ENCODE measurements at places on chromosomes 4 and X. TPM values are rescaled to one million over a fixed set of nuclear protein-coding genes. Genes with fewer than 3 reads are reported as not detected.

GRCh38 chr4:169993531-169993930, 32.7 kb downstream of the MFAP3L start:
- DNase-seq, result no peak

DNA sequence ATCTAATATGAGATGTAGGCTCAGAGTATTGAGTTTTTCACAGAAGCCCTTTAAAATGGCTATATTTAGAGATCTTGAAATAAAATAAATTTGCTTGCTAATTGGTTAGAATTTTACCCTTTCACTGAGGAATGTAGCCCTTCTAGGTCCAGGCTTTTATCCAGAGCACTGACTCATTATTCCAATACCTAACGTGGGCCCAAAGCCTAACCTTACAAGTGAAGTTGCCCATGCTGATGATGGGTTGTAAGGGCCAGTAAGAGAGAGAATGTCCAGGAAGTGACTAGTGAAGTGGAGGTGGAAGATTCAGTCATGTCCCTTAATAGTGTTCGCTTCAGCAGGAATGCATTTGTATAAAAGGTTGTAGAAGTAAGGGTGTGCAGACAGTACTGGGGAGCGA, 155.9 kb downstream of the STIM2 start:
- no peak for DNase-seq

DNA sequence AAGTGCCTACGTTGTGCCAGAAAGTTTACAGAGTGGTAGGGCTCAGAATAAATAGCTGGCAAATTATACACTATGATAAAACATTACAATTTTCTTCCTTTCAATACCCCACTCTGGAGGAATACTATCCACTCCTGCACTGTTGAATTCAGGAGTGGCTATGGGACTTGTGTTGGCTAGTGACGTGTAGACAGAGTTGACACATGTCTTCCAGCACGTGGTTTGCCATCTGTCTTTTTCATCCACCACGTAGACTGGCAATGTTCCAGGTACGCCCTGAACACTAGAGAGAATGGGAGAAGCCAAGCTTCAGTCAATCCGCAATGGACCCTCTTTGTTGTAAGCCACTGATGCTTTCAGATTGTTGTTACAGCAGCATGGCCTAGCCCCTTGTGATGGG, 168.8 kb upstream of the RBPJ start:
- DNase-seq, result no peak

DNA sequence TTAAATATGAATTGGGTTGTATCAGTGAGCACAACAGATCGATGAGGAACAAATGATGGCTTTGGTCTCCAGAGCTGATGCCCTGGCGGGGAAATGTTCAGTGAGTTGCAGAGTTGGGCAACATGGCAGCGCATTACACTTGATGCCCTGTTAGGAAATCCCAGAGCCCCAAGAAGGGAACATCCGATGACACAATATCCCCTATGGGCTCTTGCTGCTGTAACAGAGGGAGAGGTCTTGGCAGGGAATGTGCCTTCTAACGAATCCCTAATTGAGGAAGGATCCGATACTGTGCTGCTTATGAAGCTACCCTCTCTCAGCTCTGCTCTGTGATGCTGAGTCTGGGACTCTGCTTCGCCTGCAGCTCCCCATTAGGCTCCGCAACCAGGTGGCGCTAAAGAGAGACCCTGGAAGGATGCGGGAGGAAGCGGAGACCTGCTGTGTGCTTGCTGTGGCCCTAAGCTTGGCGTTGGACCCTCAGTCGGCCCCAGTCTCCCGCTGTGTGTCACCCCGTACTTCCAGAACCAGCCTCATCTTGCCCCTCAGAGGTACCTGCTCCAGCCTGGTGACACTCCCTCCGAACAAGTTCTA, 38.9 kb downstream of the PDHA1 start:
- no peak for DNase-seq

- DNase-seq, result no peak
Measured at GRCh38 chrX:114372937-114373336, 210.9 kb upstream of the HTR2C start.

DNA sequence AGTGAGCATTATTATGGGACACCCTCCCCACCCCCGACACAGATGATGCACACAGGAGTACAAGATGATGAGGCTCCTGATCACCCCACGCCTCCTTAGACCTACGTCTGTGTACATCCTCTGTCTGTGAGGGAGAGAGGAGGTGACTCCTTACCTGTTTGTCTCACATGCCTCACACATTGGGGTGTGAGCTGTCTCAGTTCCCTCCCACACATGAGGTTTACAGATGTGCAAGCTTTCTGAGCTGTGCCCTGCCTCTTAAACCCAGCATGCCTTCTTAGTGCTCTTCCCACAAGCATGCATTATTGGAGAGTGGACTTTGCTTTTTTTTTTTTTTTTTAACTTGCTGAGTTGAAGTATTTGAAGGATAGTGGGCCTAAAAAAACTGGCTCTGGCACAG, 76.7 kb downstream of the CLCN5 start:
- no peak for DNase-seq

- no peak for DNase-seq
Measured at GRCh38 chr4:107743532-107743931, 23.5 kb upstream of the PAPSS1 start.

Gene CCKAR
- total RNA-seq, result not detected

All from ascending aorta (tissue), 2 donors.